Chondrocyte (in vitro differentiated cells): ENCODE measurements at places on chromosomes 6 and 20. TPM values are rescaled to one million over a fixed set of nuclear protein-coding genes. Genes with fewer than 3 reads are reported as not detected.
A peak's percentile ranks its signal among the peaks of the same experiment; 100 is the strongest.

DNA sequence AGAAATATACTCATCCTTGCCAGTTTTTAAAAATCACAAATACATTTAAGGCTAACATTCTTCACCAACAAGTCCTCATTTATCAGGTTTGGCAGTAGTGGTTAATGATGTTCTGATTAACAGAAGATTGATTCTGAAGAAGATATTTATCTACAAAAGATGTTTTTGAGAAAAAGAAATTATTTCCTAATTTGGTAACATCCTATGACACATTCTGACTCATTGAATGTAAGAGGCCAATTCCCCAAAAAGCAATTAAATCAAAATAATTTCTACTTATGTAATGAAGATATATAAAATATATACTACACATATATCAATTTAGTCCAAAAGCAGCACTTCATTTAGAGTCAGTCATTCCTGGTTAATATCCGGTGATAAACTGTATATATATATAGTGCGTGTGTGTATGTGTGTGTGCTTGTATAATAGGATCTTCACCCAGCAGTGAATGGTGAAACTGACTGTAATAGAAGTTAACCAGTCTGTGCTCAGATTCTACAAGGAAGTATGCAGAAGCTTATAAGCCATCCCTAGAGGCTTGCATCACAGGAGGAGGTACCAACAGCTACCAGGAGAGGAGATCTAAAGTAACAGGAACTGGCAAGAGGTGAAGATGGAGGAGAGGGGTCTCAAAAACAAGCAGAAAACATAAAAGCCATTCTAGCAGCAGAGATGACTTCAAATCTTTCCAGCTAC is 82.9 kb upstream of the MARCKS start:
- H3K27me3 ChIP-seq = no peaks in the 10 kb centered on the region
- peaks cover 14% of the 10 kb centered on the region for H3K4me1 ChIP-seq
- no peak for DNase-seq
- no peak overlapping the region for H3K4me3 ChIP-seq
- no peaks in the 10 kb centered on the region for H3K36me3 ChIP-seq

DNA sequence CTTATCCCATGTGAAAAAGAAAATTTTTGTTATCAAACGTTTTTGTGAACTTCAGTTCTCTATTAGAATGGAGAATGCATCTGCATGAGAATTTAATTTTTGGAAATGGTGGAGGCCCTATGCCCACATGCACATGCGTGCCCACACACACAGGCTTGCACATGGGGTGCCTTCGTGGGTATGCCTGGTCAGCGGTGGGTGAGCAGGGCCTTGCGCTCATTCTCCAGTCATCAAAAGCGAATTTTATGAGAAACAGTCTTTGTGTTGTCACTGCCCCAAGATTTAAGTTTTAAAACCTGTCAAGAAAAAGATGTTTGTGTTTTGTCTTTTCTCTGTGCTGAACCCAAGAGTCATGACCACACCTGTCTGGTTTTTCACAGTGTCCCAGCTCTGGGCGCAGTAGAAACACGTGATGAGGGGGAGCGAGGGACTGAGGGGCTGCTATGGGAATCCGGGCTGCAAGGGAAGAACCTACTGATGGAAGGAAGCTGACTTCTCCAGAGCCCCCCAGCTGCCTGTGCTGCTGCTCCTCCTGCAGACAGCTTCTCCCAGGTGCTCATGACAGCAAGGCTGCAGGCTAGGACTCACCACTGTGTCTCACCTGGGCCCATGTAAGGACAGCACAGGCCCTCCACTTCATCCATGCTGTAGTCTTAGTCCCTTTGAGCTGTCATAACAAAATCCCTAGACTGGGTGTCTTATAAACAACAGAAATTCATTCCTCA is 153.6 kb downstream of the SYCP2 start:
- H3K27me3 ChIP-seq = peaks cover 27% of the 10 kb centered on the region
- H3K4me3 ChIP-seq = no peak overlapping the region
- no peak overlapping the region for H3K27ac ChIP-seq
- no peaks in the 10 kb centered on the region for H3K4me1 ChIP-seq
- H3K36me3 ChIP-seq = no peaks in the 10 kb centered on the region

DNA sequence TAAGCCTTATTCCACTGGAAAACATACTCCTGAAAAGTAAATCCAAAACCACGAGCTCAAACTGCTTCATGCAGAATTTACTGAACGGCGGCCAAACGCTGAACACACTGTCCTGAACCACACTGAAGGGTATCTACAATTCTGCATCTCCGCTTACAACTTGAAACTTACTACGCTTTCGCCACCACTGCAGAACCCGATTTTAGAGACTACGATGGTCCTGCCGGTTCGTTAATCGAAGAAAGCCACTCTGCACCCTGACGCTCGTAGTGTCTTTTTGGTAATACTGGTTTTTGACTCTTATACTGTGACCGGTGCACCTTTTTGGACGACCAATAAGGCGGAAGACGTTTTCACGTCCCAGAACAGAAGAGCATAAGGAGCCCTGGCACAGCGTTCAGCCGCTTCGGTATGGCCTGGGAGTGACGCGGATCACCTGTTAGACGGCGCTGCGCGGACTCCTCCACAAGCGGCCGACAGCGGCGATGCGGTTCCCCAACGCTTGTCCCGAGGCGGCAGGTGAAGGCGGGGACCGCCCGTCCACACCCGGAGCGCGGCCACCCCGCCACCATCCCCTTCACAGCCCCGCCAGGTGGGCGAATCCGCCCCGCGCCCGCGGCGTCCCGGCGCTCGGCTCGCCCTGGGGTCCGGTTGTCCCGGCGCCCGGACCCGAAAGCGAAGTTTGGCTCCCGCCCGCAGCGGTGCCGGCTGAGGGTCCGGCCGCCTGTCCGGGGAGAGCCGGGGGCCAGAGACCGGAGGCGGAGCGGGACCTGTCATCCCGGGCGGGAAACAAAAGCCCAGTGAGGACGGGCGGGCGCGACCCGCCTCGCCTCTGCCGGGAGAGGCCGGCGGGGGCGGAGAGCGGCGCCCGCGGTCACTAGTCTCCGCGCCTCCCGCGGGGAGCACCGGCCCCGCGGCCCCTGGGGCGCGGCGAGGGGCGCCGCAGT is 784 bp downstream of the FKBP5 start:
- H3K27ac ChIP-seq = peak overlapping the region; percentile 88
- no peak for DNase-seq
- H3K36me3 ChIP-seq = no peaks in the 10 kb centered on the region

The MCHR2 gene
- not detected in 3 replicates for total RNA-seq

The MOG gene
- total RNA-seq = 0.82 TPM in 1 of 3 replicates, not detected in the others

- no peaks in the 10 kb centered on the region for H3K27me3 ChIP-seq
- H3K27ac ChIP-seq = peak overlapping the region; percentile 93
- peaks cover 26% of the 10 kb centered on the region for H3K4me1 ChIP-seq
These were observed 114.9 kb upstream of the BTN3A2 start for GRCh38 chr6:26249957-26250697.

The FRS3 gene
- total RNA-seq = 3.0 to 3.8 TPM (median 3.3 TPM) in 3 replicates

The CNBD2 gene
- 1.6 to 4.8 TPM (median 3.3 TPM) in 3 replicates for total RNA-seq

The PDE10A gene
- total RNA-seq = 10.4 to 14.3 TPM (median 13.7 TPM) in 3 replicates

The GSTA3 gene
- total RNA-seq = not detected in 3 replicates

DNA sequence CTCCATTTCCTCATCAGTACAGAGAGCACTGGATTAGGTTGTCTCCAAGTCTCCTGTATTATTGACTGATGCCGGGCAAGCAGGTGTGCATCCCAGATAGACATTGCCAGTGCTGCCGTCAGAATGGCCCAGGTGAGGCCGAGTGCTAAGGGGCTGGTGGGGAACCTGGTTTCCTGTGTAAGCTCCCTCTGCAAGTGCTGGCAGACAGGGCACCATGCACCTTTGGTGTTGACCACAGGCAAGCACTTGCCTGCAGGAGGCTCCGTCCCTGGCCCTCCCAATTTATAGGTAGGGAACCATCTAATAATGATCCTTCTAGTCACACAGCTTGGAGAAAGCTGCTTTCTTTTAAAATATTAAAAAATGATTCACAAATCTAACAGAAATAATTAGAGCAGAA is 747 bp downstream of the GABRR1 start:
- no peaks in the 10 kb centered on the region for H3K36me3 ChIP-seq
- H3K4me1 ChIP-seq = peaks cover 12% of the 10 kb centered on the region
- DNase-seq = no peak
- H3K4me3 ChIP-seq = no peak overlapping the region

GRCh38 chr20:43408848-43409576 is 48.7 kb upstream of the SRSF6 start:
- H3K4me3 ChIP-seq = no peak overlapping the region
- H3K4me1 ChIP-seq = no peaks in the 10 kb centered on the region
- peaks cover 16% of the 10 kb centered on the region for H3K27me3 ChIP-seq
- DNase-seq = no peak

DNA sequence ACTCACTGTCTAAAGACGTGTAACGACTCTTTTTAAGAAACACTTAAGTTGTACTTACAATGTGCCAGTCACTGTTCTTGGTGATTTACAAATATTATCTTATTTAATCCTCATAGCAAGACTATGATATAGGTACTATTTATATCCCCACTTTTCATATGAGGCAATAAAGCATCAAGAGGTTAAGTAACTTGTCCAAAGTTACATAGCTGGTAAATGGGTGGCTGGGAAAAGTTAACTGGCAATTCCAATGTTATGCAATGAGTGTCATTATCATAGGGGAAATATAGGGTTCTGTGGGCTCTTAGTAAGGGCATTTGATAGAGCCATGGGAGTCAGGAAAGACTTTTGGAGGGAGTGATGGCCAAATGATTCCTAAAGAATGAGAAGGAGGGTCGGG is 21.4 kb upstream of the RIPOR2 start:
- H3K4me3 ChIP-seq = no peak overlapping the region
- no peaks in the 10 kb centered on the region for H3K4me1 ChIP-seq
- H3K27me3 ChIP-seq = no peaks in the 10 kb centered on the region
- no peaks in the 10 kb centered on the region for H3K36me3 ChIP-seq
- DNase-seq = no peak
- no peak overlapping the region for H3K27ac ChIP-seq

DNA sequence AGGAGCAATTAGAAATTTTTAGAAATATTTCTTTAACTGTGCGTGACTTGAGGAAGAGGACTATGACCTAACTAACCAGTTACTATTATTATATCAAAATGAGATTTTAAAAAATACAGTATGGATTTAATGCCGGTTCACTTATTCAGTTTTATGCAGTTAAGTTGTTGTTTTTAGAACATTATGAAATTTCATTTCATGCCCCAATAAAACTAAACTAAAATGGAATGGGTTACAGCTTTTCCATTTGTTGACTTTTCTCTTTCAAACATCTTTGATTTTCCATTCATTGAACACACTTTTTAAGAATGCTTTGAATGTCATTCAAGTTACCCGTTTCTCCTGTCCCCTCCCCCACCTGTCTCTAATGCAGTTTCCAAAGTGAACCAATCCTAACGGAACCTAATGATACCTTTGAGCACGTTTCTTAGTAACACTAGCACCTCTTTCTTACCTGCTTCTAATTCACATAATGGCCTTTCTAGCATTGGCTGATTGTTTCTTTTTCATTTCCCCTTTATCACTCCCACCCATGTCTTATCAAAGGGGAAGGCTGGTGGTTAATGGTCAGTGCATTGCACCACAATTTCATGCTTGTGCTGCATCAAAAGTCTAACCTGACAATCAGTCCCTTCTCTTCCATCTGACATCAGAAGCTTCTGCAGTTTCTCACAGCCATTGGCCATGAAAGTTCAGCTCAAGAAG is 262.2 kb upstream of the TAB2 start:
- DNase-seq = no peak
- no peaks in the 10 kb centered on the region for H3K27me3 ChIP-seq
- no peak overlapping the region for H3K4me3 ChIP-seq
- no peak overlapping the region for H3K27ac ChIP-seq
- H3K4me1 ChIP-seq = peaks cover 38% of the 10 kb centered on the region

- peak overlapping the region; percentile 59 for H3K27ac ChIP-seq
- DNase-seq = no peak
- H3K4me3 ChIP-seq = no peak overlapping the region
- H3K27me3 ChIP-seq = no peaks in the 10 kb centered on the region
- peaks cover 55% of the 10 kb centered on the region for H3K4me1 ChIP-seq
- H3K36me3 ChIP-seq = peaks cover 22% of the 10 kb centered on the region
These were observed 6.1 kb downstream of the MYL9 start for GRCh38 chr20:36547186-36548005.

- H3K27me3 ChIP-seq = no peaks in the 10 kb centered on the region
- H3K4me1 ChIP-seq = peaks cover 75% of the 10 kb centered on the region
- peaks cover 6% of the 10 kb centered on the region for H3K36me3 ChIP-seq
- H3K4me3 ChIP-seq = no peak overlapping the region
- DNase-seq = no peak
These were observed 101.3 kb downstream of the SMOC2 start for GRCh38 chr6:168542301-168542700.

DNA sequence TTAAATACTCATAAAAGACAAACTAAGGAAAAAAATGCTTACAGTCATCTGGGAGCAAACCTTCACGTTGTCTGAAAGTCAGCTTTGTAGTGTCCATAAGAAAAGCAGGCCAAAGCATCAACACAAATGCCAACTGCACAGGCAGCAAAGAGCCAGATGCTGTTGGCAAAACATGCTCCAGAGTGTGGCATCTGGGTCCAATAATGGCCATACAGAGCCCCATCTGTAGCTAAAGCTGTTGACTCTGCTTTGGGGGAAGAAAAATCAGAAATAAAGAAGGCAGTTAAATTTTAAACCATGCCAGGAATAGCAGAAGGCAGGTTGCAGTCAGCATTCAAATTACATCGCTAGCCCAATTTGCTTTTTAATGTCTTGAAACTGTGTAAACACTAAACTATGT is 776.3 kb downstream of the EYS start:
- no peak overlapping the region for H3K27ac ChIP-seq
- no peaks in the 10 kb centered on the region for H3K36me3 ChIP-seq
- DNase-seq = no peak

The WFDC2 gene
- total RNA-seq = not detected in 3 replicates

GRCh38 chr20:25285856-25286798 is 38.2 kb downstream of the PYGB start:
- H3K27me3 ChIP-seq = no peaks in the 10 kb centered on the region
- H3K27ac ChIP-seq = no peak overlapping the region
- H3K4me3 ChIP-seq = no peak overlapping the region
- H3K4me1 ChIP-seq = no peaks in the 10 kb centered on the region

DNA sequence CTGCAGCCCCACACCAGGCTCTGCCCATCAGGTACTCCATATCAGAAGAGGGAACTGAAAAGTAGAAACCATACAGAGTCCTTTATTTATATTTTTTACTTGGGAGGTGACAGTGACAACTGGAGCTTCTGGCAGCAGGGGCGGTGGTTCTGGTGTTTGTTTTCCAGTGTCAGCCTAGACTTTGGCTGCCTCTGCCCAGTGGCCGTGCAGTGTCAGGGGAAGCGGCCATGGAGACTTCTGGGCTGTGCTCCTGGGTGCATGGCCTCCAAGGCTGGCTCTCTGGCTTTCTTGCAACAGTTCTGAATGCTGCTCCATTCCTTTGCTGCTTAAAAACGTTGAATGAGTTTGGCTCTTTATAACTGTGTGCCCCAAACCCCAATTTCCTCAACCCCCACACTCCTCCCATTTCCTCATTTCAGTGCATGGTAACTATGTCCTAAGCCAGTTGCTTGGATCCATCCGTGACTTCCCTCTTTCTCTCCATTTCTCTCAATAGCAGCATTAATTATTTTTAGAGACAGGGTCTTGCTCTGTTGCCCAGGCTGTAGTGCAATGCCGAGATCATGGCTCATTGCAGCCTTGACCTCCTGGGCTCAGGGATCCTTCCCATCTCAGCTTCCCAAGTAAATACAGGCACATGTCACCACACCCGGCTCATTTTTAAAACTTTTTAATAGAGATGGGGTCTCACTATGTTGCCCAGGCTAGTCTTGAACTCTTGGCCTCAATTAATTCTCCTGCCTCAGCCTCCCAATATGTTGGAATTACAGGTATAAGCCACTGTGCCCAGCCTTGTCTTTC is 141.1 kb upstream of the SGK1 start:
- no peaks in the 10 kb centered on the region for H3K27me3 ChIP-seq
- no peak overlapping the region for H3K27ac ChIP-seq
- DNase-seq = no peak
- no peak overlapping the region for H3K4me3 ChIP-seq
- H3K4me1 ChIP-seq = peaks cover 13% of the 10 kb centered on the region

GRCh38 chr20:31604567-31605030 is 490 bp upstream of the ID1 start:
- peak overlapping the region; percentile 99 for H3K4me3 ChIP-seq
- no peaks in the 10 kb centered on the region for H3K36me3 ChIP-seq
- H3K27ac ChIP-seq = peak overlapping the region; percentile 95
- peaks cover 57% of the 10 kb centered on the region for H3K4me1 ChIP-seq
- DNase-seq = no peak
